Stimulated activated effector memory CD8-positive, alpha-beta T cell treated with anti-CD3 and anti-CD28 coated beads, Interleukin-12 subunit alpha, Interleukin-12 subunit beta, amount 100 ng/mL, for 72 hours (primary cell): ENCODE measurements at places on chromosomes 1 and 21.
A peak's percentile ranks its signal among the peaks of the same experiment; 100 is the strongest.

- DNase-seq = no peak
Measured at GRCh38 chr1:9859281-9860014, 35.7 kb upstream of the CLSTN1 start.

- no peak for DNase-seq
Measured at GRCh38 chr1:212884592-212884991, 26.5 kb downstream of the FLVCR1 start.

- DNase-seq = no peak
Measured at GRCh38 chr21:35833991-35834390, 226.3 kb downstream of the SETD4 start.

- DNase-seq = no peak
Measured at GRCh38 chr1:111990878-111991718, 1.6 kb upstream of the KCND3 start.

DNA sequence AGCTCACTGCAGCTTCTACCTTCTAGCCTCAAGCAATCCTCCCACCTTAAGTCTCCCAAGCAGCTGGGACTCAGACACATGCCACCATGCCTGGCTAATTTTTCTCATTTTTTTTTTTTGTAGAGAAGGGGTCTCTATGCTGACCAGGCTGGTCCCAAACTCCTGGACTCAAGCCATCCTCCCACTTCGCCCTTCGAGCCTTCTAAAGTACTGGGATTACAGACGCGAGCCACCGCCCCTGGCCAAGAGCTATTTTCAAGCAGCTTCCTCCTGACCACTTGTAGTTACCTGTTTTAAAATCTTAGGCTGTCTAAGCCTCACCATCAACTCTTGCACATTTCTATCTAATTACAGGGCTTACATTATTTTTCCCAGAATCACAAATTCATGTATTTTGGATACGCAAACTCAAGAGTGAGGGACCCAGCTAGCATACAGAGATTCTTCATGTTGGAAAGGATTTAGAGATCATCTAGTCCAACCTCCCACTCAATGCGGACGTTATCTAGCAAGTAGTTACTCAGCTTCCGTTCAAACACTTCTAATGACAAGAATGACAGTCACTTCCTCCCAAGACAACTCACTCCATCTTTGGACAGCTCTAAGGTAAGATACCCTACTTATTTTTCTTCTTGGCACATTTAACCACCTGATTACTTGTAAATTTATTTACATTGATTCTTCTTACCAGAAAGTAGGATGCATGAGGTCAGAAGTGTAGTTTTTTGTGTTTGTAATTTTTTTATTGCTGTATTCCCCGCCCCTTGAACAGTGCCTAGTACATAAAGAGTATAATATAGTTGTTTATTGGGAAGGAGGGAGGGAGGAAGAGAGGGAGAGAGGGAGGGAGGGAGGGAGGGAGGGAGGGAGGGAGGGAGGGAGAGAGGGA lies 65.4 kb downstream of the LUZP1 start:
- no peak for DNase-seq

DNA sequence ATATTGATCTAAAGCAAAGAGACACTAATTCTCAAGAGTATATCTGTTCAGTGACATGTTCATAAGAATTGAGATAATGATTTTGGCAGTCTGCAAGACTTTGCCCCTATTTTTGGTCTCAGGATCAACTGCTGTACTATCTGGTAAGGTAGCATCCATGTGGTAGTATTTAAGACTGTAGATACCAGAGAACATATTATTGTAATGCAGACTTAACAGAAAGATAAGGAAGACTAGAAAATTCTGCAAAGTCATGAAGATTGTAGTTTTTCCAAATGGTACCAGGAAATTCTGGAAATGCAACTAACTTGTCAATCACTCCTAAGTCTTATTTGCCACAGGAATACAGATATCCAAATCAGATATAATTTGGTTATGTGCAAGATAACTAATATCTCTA lies 35.1 kb downstream of the RNF2 start:
- no peak for DNase-seq

- no peak for DNase-seq
Measured at GRCh38 chr1:41222496-41222895, 19.6 kb downstream of the SCMH1 start.

GRCh38 chr1:194355488-194356106 lies 1169.2 kb upstream of the B3GALT2 start:
- DNase-seq = no peak

GRCh38 chr21:36425286-36425685 lies 40.1 kb downstream of the CHAF1B start:
- no peak for DNase-seq

GRCh38 chr1:17005365-17005740 lies 6.4 kb downstream of the ATP13A2 start:
- no peak for DNase-seq

DNA sequence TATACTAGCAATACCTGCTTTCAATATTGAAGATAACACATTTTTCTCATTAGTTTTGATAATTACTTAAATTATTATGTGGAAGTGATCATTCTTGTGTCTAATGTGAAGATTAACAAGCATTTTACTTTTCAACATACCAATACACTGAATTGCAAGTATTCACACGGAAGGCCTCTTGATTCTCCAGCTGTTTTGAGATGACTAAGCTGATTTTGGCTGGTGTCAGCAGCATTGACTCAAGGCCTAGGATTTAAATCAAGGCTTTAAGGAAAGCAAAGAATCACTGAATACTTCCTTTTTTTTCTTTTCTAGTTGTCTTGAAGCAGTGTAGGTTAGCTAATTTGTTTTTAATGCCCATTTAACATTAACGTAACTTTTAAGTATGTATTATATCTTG lies 373.7 kb downstream of the SRGAP2C start:
- DNase-seq = no peak

GRCh38 chr21:14768042-14768441 lies 221.9 kb upstream of the SAMSN1 start:
- no peak for DNase-seq

- no peak for DNase-seq
Measured at GRCh38 chr1:26161415-26162219, 2.7 kb downstream of the FAM110D start.

DNA sequence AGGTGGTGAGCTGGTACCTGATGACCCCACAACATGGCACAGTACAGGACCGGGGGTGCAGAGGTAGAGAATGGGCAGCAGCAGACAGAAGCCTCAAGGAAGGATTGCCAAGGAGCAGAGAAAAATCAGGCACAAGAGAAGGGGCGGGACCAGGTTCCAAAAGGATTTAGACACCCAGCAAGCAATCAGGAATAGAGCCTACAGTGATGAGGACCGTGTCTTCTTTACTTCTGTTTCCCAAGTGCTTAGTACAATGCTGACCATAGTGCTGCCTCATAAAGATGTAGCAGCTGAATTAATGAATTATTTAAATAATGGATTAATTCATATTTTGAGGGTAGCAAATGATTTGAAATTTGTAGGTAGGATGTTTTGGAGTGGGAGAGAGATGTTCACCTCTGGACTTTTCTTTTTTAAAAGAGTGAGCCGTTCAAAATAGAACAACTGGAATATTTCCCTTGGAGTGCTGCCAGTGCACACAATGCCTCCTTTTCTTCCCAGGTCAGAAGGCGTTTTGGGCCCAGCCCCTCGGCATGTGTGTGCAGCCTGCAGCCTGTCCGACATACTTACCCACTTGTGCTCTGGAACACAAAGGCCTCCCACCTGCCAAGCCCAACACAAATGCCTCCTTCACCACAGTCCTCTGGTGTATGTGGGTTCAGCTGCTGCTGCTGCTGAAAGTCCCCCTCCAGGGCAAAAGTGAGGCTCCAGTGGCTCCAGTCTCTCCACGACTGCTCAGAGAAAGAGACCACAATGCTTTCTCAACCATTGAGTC lies 19.6 kb downstream of the KANK4 start:
- no peak for DNase-seq

GRCh38 chr21:46108827-46109312 lies 11.0 kb downstream of the COL6A2 start:
- DNase-seq = no peak

DNA sequence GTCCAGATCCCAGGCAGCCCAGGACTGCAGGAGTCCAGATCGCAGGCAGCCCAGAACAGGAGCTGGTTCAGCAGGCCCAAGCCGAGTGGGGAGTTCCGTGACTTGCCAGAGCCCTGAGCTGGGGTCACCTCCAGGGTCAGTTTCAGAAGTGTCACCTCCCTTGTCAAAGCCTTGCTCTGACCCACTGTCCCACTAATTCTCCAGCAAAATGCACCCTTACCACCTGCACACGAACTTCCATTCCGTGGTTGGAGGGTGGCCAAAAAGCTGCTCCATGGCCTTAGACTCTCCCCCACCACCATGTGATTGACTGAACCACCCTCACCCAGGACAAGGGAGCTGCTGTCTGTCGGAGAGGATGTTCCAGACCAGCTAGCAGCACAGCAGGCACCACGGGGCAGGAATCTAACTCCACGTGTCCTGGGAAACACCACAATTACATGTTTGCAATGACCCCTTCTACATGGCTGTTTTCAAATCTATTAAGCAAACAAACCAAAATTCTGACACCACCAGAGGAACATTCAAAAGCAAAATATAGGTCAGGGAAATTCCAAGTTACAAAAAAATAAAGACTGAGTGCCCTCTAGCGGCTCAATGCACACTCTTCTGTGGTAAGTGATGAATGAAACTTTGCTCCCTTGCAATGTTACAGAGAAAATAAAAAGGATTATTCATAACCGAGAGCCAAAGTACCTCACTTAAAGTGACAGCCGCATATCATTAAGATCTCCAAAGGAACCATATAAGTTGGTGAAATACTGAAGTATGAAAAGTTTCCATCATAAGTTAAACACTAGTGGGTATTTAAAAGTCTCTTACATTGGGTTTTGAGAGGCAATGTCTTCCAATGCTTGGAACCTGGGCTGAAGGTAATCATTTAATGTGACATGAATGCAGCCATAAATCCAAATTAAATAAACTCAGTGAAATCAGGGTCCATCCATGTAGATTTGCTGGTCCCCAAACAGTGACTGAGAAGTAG lies 76.3 kb downstream of the NPHP4 start:
- DNase-seq = no peak

DNA sequence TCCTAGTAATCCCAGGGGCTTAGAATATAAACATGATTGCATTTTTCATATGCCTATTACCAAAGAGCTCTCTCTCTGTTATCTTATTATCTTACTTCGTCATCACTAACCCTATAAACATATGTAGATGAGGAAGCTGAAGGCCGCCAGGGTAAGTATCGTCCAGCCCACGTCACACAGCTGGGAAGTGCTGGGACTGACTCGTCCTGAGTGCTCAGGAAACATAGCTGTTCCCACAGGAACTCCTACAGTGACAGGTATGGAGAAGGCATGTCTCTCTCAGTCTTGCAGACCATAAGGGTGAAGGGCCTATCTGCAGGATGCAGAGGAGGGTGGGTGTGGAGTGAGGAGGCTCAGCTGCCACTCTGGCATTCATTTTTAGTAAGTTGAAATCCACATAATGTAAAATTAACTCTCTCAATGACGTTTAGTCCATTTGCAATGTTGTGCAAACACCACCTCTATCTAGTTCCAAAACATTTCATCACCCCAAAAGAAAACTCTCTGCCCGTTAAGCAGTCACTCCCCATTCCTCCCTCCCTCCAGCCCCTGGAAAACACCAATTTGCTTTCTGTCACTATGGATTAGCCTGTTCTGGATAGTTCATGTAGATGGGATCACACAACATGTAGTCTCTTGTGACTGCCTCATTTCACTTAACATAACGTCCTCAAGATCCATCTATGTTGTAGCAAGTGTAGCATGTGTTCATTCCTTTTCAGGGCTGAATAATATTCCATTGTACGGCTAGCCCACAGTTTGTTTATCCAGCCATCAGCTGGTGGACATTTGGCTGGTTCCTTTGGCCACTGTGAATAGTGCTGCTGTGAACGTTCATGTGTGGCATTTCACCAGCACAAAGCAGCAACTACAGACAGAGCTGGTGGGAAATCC lies 68.3 kb downstream of the TCP10L start:
- no peak for DNase-seq

GRCh38 chr1:186178426-186179043 lies 196.5 kb downstream of the TPR start:
- DNase-seq = no peak

GRCh38 chr1:35120458-35121133 lies 41.4 kb downstream of the ZMYM1 start:
- DNase-seq = peak; percentile 54

DNA sequence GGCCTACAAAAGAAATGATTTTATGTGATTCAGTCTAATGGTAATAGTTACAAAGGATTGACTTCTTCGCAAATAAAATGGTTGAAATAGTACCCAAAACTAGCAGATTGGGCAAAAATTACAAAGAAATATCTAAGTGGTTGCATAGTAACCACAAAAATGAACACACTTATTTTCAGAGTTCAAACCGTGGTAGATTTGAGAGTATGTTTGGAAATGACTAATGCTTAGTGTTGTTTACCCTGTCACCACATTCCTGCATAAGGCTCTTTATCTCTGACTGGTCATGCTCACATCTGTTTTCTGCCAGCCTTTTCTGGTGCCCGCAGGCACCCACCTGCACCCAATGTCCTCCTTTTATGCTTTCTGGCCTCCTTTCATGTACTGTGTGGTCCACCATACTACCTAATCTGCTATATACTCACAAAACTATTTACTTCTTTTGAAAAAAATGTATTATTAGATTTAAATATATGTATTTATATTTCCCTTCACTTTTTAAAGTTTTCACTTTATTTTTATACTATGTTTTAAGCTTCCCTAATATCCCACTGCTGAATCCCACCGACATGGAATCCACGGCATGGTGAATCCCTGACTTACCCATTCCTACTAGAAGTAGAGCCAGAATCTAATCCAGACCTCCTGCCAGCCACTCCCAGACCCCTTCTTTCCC lies 30.3 kb downstream of the PTPRC start:
- no peak for DNase-seq

GRCh38 chr1:176499671-176500070 lies 36.7 kb downstream of the PAPPA2 start:
- no peak for DNase-seq

GRCh38 chr1:230211436-230212145 lies 144.6 kb downstream of the GALNT2 start:
- no peak for DNase-seq

GRCh38 chr21:25871566-25871965 lies 136.8 kb downstream of the GABPA start:
- DNase-seq = no peak

GRCh38 chr1:113721010-113721409 lies 38.3 kb downstream of the PHTF1 start:
- DNase-seq = no peak

DNA sequence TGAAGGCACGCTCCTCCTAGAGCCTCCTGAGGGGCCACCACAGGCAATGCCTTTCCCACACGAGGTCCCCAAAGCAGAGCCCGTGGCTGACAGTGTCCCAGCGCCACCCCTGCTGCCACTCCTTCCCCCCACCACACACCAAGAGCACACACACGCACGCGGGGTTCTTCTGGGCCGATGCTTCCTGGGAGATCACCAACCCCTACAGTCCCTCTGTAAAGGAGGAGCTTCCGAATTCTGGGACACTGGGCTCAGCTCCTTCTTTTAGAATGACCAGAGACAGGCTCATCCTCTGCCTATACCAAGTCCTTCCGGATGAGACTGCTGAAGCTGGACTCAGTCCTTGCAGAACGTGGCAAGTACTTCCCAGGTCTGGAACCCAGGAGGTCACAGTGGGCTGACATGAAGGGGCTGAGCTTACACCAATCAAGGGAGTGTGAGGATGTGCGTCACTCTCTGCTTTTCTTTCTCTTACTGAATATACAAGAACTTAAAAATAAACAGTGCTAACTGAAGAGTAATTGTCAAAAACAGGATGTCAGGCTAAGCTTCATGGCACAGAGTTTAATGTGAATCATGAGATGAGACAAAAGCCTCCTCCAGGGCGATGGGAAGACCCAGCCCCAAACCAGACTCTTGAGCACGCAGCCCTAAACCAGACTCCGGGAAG lies 12.7 kb downstream of the SSU72 start:
- no peak for DNase-seq
